ENCODE measurements at places on chromosomes 16 and 17.

DNA sequence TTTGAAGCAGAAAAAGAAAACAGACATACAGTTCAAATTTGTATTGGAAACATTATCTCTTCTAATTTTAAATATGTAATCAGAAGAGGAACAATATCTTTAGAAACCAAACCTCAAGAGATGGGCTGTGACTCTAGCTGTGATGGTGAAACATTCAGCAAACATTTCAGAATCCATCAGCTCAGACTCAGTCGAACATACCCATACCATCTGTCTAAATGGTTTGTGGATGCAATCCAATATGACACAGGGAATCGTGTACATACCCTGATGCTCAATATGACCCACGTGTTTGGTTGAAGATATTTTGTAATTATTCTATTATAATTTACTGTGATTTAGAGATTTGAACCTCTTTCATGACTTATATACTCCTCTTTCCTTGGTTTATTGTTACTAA, 665.2 kb upstream of the CDH8 start:
- DNase-seq = no peak

- DNase-seq = no peak
Observed at GRCh38 chr17:6455321-6455705, 11.1 kb downstream of the PIMREG start.

DNA sequence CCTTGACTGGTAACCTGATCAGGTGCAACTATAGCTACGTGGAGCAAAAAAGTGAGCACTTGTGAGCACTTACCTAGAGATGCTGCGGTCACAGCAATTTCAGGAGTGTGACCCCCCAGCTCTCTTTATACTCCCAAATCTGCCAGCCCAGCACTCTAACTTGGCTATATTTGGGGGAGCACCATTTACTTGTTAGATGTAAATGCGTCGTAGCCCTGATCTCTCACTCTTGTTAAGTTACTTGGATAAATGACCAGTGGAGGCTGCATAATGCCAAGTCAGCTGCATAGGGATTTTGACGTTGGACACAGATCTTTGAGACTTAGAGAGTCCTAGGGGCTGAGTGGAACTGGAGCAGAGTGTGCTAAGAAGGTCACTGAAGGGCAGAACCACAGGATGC, at the start of gene MYH13:
TSS of gene MYH13 (minus strand) at position 101 of the 400 bp plus-strand sequence. CDS start 8,476 bp downstream, outside the sequence.
- DNase-seq = no peak

- no peak for DNase-seq
Observed at GRCh38 chr17:29771546-29771945, 148.8 kb upstream of the CORO6 start.

Data from HuH-7 (cell line).